ENCODE measurements at places on chromosomes 12 and 14.

DNA sequence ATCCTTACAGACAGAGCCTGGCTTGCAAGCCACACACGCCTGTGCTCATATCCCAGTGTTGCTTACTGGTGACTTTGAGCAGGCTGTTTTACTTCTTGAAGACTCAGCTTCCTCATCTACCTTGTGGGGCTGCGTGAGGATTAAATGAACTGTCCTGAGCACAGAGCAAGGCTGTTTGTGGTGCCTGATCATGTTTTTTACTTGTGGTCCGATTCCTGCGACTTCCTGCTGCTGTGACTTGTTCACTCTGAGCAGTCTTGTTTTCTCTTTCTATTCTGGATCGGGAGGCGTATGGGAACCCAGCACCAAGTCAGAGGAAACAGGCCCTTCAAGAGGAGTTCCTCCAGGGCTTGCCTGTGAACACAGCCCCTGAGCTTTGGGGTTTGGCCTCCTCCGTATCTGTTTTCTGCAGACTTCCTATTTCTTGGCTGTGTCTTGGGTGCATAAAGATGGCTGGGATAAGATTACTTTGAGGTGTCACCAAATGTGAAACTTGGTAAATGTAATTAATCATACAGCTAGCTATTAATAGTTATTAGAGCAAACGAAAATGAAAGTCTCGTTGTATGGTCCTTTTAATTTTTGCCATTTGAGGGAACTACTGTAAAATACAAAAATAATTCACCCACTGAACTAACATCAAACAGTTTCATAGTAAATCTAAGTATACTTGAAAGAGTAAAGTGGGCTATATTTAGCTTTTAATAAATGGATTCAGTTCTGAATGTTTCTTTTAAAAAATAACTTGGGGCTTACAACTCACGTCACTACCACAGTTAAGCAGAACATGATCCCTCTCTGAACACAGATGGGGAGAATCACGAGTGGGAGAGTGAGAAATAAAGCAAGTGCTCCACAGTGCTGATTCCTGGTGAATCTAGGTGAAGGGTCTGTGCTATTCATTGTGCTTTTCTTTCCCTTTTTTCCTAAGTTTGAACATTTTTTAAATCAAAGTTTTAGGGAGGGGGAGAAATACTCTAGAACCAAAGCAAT lies 251.5 kb downstream of the FOXN3 start:
- no peak for DNase-seq

GRCh38 chr12:7695566-7696197 lies at the start of gene GDF3:
Gene GDF3 (minus strand): TSS chr12:7695775. CDS start chr12:7695728, 47 bp downstream.
- no peak for DNase-seq

DNA sequence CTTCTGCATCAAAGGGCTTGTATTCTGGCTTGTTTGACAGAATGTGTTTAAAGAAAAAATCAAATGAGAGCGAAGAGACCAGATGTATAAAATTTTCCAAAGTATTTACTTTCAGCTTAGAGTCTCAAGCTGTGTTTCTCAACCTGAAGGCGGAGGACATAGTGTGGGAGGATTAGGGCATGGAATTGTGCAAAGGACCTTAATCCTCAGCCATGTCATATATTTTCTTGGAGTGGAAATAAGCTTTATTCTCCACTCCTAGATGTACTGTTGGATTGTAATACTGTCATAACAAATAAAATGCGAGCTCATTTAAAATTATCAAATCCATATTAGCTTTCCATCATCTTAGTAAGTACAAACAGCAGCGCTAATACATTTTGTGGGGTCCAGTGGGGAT lies 154.0 kb downstream of the PAH start:
- DNase-seq = no peak

- DNase-seq = no peak
Measured at GRCh38 chr14:23831596-23831995, 122.0 kb upstream of the DHRS4 start.

- no peak for DNase-seq
Measured at GRCh38 chr12:21509768-21510167, 8.2 kb downstream of the GOLT1B start.

DNA sequence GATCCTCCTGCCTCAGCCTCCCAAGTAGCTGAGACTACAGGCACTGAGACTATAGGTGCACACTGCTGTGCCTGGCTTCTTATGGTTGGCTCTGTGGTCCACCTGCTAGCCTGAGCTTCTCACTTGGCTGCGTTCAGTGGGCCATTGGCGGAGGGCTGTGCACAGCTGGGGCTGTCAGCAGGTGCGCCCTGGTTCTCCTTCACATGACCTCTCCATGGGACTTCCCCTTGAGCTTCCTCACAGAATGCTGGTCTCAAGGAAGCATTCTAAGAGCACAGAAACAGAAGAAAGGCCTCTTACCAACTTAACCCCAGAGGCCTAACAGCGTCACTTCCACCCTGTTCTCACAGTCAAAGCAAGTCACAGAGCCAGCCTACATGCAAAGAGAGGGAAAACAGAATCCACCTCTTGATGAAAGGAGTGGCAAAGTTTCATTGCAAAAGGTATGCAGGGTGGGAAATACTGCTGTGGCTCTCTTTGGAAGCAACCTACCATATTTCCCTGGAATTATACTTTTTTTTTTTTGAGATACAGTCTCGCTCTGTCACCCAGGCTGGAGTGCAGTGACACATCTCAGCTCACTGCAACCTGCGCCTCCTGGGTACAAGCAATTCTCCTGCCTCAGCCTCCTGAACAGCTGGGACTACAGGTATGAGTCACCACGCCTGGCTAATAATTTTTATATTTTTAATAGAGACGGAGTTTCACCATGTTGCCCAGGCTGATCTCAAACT lies 9.3 kb downstream of the RILPL2 start:
- DNase-seq = no peak

DNA sequence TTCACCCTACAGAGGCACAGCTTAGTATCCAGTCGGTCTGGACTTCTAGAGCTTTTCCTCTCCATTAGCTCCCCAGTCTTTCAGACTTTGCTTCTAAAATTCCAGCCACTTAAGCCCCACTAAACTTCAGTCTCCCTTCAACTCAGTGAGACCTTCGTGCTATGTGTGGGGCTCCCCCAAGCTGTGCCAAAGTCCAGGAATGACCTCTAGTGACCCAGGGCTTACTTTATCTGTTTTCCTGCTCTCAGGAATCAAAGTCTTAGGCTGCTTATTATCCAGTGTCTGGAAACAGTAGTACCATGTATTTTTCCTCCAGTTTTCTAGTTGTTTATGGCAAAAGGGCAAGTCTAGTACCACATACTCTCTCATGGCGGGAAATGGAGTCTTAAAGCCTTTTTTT lies 77.8 kb downstream of the IFT43 start:
- no peak for DNase-seq

DNA sequence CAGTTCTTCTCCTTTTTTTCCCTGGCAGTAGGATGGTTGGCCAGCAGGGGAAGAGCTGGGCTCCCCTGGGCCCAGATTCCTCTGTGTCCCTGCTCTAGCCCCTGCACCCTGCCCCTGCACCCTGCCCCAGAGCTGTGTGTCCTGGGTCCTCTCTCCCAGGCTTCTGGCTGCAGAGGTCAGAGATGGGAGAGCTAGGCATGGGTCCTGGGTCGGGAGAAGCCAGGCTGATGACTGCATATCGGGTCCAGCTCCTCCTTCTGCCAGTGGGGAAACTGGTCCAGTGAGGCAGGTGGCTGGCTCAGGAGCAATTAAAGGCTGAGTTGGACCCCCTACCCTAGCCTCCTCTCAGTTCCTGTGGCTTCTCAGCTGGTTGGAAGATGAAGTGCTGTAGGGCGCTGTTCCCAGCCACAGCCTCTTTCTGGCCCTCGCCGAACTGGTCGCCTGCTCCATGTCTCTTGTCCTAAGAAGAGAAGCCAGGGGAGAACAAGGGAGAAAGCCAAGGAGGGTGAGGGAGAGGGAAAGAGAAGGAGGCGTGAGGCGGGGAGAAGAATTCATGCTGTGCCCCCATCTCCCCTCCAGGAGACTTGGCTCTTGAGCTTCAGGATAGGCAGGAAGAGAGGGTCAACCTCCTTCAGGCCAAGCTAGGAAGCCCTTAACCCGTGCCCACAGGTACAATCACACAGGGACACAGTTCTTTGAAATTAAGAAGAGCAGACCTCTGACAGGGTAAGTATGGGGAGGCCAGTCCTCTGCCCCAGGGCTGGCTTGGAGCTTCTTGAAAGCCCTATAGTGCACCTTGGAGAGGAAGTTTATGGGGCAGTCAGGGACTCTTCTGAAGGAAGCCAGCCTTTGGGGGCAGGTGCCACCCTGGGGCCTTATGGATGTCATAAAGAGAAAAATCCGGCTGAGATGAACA lies 9.5 kb downstream of the VASH1 start:
- no peak for DNase-seq

DNA sequence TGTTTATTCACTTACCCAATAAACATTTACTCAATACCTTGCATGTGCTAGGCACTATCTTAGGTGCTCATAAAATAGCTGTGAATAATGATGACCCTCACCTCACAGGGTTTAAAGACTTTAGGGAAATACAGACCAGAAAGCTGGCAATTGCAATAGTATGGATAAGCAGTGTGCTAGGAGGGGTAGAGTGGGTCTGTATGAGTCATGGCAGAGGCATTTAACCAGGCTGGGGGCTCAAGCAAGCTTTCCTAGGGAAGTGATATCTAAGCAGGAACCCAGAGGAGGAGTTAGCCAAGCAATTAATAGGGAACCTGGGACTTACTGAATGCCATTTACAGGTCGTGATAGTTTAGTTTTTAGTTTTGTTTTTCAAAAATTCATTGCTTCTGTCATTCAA lies 123.9 kb upstream of the CCDC198 start:
- no peak for DNase-seq

DNA sequence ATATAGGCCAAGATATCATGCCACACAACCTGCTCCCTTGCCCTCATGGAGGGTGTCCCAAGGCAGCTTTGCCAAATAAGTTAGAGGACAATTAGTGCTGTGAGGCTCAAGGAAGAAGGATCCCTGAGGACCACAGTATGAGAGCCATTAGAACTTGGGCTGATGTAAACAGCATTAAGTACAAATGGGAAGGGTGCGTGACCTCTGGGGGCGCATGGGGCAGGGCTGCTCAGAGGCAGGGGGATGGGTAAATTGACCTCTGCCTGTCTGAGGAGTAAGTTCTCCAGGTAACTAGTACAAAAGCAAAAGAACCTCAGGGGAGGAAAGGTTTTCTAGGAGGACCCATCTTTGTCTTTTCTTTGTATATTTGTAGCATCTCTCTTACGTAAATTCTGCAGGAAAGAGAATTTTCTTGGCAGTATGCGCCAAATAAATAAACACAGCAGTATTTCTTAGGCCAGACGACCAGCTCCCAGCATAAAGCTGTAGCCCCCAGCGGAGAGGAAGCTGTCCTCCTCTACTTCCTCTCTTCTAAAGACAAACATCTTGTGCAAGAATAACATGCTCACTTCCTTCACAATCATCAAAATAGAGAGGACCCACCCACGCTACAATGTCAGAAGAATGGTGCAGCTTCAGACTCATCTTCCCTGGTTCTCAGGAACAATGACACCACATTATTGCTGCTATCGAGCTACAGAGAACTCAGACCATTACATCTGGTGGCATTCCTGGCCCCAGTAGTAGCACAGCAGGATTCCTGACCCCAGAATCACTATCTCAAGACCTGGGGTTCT lies 16.4 kb upstream of the VWF start:
- DNase-seq = no peak

Data from ascending aorta (tissue), 2 donors.